ENCODE measurements at places on chromosomes 5 and 9.

GRCh38 chr9:70678153-70678552 is 263.7 kb upstream of the KLF9 start:
- DNase-seq: no peak

GRCh38 chr5:81908044-81908443 is 63.8 kb upstream of the ATG10 start:
- DNase-seq: no peak

DNA sequence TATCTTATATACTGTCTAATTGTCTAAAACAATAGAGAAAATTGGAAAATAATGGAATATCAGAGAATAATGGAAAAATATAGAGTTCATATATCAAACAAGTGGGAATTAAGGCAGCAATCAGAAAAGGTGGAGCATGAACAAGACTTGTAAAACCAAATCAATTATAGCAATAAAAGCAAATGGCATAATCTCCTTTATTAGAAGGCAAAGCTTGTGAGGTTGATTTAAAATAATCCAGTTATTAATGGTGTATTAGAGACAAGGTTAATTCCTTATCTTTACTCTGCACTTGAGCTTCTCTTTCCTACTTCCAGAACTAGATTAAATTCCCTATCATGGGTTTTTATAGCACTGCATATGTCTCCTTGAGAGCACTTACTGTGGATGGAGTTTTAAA is 64.1 kb downstream of the AMBP start:
- no peak for DNase-seq

DNA sequence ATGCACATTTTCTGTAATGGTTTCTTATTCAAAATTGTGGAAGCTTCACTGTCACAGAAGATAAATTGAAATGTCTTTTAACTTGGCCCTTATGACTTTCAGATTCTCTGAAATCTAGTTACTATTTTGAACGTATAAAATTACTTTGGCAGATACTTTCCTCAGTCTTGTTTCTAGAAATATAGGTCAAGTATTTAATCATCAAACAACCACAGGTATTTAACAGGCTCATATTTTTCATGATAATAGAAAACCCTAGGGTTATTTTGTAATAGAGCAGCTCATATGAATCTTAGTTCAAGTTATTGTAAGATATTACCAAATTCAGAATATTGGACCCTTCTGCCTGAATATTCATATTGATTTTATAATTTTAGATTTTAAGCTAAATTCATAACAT is 236.0 kb upstream of the CDH18 start:
- no peak for DNase-seq

GRCh38 chr5:27010646-27011045 is 27.7 kb downstream of the CDH9 start:
- DNase-seq: no peak

- DNase-seq: no peak
These were observed 59.5 kb upstream of the EQTN start for GRCh38 chr9:27356446-27356845.

DNA sequence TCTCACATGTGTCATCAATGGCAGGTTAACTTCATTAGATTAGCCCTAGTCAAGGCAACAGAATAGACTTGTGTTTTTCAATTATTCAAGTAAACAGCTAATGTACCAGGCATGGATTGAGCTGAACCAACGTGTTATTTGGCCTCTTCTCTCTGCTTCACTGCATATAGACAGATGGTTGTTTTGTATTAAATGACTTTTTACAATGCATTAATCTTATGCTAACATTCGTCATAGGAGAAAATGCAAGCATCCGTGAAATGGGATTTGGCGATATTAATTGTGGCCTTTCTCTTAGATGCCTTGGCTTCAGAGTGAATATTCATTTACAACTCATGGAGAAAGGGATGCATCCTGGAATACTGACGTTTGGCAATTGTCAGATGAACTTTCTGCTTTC is 208.0 kb downstream of the KCTD16 start:
- no peak for DNase-seq

DNA sequence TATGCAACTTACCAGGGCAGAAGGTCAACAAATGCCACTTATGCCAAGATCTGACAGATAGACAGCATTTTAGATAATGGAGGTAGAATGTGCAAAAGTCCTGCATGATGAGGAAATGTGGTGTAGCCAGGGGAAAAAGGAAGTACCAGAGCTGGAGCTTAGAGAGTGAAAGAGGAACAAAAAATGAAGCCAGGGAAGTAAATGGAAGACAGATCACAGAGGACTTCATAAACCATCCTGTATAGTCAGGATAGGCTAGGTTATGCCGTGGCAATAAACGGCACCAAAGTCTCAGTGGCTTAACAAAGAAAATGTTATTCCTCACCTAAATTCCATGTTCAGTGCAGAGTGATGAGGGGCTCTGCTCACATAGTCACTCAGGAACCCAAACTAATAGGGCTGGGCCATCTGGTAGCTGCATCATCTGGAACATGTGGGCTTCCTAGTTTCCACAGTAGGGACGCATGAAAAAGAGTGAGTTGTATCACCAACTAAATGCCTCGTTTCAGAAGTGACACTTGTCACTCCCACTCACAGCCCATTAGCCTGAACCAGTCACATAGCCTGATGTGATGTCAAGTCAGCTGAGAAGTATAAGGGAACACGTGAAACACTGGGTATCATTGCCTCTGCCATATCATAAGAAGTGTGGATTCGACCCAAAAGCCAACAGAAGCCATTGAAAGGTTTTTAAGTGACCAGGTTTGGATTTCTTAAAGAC is 70.3 kb downstream of the SH3RF2 start:
- no peak for DNase-seq

DNA sequence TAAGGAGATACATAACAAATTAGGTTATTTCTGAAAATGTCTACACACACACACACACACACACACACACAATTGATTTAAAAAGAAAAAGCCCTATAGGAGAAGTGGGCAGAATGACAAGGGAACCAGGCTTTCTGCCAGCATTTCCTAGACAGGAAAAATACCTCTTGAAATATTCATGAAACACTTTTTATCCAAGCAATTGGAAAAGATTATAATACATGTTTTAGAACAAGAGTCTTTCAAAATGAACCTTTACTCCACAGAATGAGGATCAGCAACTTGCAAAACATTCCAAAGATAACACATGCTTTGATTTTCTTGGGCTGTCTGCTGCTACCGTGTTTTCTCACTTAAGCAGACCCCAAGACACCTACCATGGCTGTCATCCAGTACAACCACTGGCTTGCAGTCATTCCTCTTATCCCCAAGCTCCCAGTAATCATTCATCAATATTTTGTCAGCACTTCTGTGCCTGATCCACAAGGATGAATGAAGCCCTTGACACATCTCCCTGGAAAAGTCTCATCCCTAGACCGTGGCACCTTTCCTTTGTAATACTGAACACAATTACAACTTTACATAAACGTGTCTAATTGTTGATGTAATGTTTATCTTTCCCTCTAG is 717.1 kb upstream of the ZNF608 start:
- no peak for DNase-seq

- no peak for DNase-seq
These were observed 464.2 kb downstream of the SPOCK1 start for GRCh38 chr5:137034764-137035479.

- DNase-seq: no peak
These were observed 849.6 kb upstream of the DMAC1 start for GRCh38 chr9:8649160-8649559.

- DNase-seq: no peak
These were observed 47.3 kb downstream of the S1PR3 start for GRCh38 chr9:89038382-89039103.

DNA sequence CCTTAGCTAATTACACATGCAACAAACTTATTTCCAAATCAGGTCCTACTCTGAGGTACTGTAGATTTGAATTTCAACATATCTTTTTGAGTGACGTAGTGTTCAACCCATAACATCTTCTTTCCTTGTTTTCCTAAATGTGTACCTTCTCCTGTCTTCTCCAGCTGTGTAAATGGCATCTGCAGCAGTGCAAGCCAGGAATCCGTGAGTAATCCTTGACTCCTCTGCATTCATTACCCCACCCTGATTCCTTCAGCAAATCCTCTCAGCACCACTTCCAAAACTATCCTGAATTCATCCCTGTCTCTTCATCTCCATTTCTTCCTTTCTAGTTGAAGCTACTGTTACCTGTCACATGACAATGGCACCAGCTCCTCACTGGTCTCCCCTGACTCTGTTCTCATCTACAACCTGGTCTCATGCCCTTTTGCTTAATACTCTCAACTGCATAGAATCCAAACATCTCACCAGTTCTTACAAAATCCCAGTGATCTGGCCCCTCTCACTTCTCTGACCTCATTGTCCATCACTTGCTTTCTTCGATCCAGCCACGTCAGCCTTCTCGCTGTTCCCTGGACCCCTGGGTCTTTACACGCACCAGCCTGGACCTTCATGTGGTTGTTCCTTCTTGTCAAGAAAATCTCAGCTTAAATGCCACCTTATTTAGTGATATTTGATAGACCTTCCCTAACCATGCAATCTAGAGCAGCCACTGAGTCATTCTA is 14.6 kb upstream of the TRAF1 start:
- DNase-seq: no peak

All from bone marrow (tissue), 2 donors.